Suppressor macrophage (primary cell): ENCODE measurements at places on chromosomes 7 and 10.

GRCh38 chr7:114931656-114932011 is 9.7 kb downstream of the MDFIC start:
- DNase-seq, result no peak

DNA sequence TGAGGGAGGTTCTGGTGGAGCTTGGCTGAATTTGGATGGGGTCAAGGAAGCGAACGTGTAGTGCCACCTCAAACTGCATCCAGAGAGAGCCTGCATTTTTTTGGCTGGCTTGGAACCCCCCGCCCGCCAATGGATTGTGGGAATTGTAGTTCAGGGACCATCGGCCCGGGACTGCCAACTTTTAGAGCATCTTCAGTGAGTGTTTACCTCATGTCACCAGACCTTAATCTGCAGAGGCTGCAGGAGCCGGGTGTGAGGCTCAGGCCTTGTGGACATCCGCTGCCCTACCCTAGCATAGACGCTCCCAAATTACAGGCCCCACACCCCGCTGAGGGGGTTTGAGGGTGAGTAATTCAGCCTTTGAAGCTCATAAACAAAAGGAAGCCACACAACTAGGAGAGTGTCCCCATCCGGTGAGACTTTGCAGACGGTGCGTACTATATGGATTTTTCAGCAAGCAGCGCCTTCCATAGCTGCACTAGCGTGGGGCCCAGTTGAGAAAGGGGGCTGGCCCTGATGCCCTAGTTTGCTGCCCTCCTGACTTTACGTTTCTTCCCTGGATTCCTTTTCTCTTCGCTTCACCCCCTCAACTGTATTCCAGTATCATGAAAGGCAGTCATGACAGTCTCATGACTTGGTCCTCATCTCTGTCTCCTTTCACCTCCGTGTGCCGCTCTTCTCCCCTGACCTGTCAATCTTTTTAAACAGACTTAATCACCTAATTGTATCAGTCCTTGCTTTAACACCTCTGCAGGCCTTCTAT is 717 bp downstream of the CNPY4 start:
- peak; percentile 40 for DNase-seq

DNA sequence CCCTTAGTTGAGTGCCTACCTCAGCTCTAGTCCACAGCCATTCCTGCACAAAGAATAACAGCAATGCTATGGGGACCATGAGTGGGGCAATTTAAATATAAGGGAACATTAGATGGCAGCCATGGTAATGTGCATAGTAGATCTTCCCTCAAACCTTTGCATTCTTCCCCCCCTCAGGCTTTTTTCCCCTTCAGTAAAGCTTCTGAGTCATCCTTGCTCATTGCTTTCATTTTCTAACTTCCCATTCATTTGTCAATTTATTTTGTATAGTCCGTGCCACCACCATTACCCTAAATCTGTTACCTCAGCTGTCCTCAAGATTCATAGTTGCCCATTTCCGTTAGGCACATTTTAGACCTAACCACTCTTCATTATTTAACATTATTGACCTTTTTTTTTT is 10.7 kb downstream of the HECTD2 start:
- peak; percentile 31 for DNase-seq

- no peak for DNase-seq
Measured at GRCh38 chr7:92754919-92755581, 81.3 kb downstream of the CDK6 start.

DNA sequence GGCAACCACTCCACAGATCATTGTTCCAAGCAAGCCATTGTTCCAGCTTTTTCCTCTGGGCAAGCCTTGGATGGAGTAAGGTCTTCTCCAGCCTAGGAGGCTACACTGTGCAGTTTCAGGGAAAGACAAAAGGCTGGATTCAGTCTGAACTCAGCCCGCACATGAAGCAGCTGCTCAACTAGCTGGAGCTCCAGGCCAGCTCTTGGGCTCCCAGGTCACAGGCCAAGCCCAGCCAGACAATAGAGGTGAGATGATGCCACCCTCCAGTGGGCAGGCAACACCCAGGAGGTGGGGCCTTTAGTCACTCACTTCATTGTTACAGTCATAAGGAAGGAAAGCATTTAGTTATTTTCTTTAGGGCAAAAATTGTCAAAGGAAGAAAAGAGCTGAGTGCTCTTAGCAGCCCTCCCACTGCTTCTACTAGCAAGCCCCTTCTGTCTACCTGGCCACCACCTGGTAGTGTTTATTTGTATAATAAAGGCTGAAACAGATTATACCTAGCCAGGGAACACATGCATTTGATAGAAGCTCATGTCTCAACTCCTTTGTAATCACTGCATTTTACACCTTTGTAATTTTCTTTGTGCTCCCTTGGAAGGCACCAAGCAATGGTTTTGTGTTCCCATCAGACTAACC is 253.4 kb downstream of the WDR11 start:
- no peak for DNase-seq

GRCh38 chr7:28531291-28531690 is 119.0 kb downstream of the CREB5 start:
- peak; percentile 61 for DNase-seq

DNA sequence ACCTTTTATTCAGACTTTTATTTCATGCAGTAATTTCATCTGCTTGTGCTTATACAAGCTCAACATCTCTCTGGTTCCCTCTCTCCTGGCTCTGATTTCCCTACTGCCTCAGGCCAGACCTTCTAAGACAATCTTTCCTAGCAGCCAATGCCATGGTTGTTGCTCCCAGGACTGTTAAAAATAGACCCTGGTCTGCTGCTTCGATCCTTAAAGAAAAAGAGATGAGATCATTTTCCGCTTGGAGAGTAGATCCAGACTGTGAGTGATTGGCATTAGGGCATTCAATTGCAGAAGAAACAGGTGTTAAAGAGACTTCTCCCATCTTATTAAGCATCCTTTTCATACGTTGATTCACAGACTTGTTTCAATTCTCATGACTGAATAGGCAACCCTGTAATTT is 68.4 kb upstream of the ITGB1 start:
- no peak for DNase-seq

DNA sequence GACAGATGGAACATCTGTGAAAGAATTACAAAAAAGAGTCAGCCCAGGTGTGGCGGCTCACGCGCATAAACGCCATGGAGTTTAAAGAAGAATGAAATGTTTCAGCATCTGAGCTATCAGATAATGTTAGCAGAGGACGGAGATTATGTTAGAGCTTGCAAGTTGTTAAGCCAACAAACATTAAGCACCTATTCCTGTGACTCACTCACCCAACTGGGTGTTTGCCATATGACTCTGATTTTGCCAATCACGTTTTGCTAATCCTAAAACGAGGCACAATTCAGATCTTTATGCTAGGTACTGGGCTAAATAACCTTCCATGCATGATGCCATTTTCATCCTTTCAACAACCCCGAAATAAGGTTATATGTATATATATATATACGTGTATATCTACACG is 29.0 kb upstream of the CCNY start:
- no peak for DNase-seq

GRCh38 chr7:108149908-108150307 is 19.7 kb upstream of the LAMB4 start:
- no peak for DNase-seq

DNA sequence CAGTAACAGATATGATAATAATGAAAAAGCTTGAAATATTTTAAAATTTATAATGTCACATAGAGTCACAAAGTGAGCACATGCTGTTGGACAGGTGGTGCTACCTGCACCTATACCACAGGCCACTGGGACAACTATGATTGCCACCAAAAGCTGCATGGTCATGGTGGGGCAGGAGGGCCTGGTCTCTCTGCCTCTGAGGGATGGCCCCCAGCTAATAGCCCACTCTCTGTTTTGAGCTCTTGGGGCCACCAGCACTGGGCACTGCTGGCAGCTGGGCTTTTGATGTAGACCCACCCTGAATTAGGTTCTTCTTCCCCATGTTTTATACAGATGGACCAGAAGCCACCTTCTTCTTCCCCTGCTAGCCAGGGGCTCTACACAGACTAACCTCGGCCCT is 265.4 kb downstream of the KCND2 start:
- DNase-seq, result no peak

GRCh38 chr10:110792476-110793125 is 79.1 kb upstream of the PDCD4 start:
- DNase-seq, result no peak

DNA sequence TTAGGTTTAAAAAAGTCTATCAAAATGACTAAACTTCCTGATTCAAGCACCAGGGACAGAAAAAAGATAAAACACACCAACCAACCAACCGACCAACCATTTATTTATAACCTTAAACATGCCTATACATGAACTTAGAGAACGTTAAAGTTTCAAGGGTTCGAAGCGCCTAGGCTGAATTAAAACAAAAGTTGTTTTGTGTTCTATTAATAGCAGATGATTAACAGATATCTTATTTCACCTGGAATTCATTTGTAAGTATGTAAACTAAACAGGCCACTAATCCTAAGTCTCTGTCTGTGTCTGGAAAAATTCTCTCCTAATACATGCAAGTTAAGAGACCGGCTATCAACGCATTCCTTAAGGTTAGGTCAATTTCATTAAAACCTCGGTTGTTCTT is 1.4 kb downstream of the BAIAP2L1 start:
- DNase-seq, result no peak

GRCh38 chr7:157116762-157117161 is 22.0 kb upstream of the UBE3C start:
- DNase-seq, result peak; percentile 17

GRCh38 chr10:33484787-33485186 is 150.3 kb upstream of the NRP1 start:
- DNase-seq, result no peak

- peak; percentile 79 for DNase-seq
Measured at GRCh38 chr10:61978965-61979364, 77.5 kb downstream of the ARID5B start.

DNA sequence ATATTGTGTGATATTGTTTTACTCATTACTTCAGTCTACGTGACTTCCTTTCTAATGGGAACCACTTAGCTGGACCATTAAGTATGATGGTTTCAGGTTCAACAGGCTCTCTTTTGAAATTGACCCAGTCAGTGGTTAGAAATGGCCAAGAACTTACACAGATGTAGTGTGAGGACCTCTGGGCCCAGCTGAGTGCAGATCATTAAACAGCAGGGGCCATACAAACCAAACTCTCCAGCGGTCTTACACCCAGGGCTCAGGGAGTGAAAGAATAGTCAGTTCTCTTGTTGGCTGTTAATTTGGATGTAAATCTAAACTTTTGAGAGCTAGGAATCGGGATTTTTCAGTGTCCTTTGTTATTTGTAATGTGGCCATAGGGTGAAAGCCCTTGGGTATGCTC is 107.3 kb downstream of the CELF2 start:
- no peak for DNase-seq

DNA sequence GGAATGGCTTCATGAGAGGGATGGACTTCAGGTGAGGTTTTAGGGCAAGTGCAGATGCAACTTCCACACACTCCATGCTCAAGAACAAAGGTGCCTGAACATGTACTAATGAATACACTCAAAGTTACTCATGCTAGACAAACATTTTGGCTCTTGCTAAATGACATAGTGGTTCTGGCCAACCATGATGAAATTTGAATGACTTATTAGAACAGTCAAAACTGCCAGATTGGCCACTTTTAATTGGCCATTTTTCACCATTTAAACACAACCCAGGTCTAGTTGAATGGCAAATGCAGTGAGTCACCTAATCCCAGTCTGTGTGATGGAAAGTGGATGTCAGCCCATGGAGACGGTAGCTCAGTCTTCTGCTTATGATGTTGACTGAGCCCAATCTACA is 4.9 kb upstream of the PTPRN2 start:
- no peak for DNase-seq

- DNase-seq, result no peak
Measured at GRCh38 chr10:86292462-86293395, 73.9 kb downstream of the GRID1 start.

GRCh38 chr10:111785921-111786320 is 397.6 kb downstream of the GPAM start:
- DNase-seq, result no peak

GRCh38 chr10:75544386-75544785 is 113.0 kb downstream of the LRMDA start:
- DNase-seq, result peak; percentile 75
